Osteoblast (primary cell): ENCODE measurements at places on chromosomes 16 and 17. TPM values are rescaled to one million over a fixed set of nuclear protein-coding genes. Genes with fewer than 3 reads are reported as not detected.

The SMG6 gene
- 35.9 and 42.7 TPM in 2 replicates for total RNA-seq

The GAS2L2 gene
- not detected in 2 replicates for total RNA-seq

The SLC6A4 gene
- total RNA-seq, result 0.36 TPM in 1 of 2 replicates, not detected in the other

The CNTNAP4 gene
- total RNA-seq, result under 0.01 TPM in 2 replicates

The ACSM2A gene
- not detected in 2 replicates for total RNA-seq

The RNU2-1 gene
- not detected in 2 replicates for total RNA-seq

The GLIS2 gene
- total RNA-seq, result 5.0 and 5.4 TPM in 2 replicates

The TBCD gene
- total RNA-seq, result 28.0 and 29.0 TPM in 2 replicates

The TNP2 gene
- not detected in 2 replicates for total RNA-seq

The TBX6 gene
- total RNA-seq, result 0.29 and 0.36 TPM in 2 replicates

The NMT1 gene
- 51.8 and 66.6 TPM in 2 replicates for total RNA-seq

The KRT222 gene
- under 0.01 TPM in 2 replicates for total RNA-seq

The TNFRSF13B gene
- not detected in 2 replicates for total RNA-seq

The ANKRD40CL gene
- 0.36 TPM in 1 of 2 replicates, not detected in the other for total RNA-seq

The KRT15 gene
- total RNA-seq, result 0.59 and 0.72 TPM in 2 replicates

The TK2 gene
- total RNA-seq, result 73.5 and 81.3 TPM in 2 replicates

The BCAS3 gene
- total RNA-seq, result 31.5 and 32.7 TPM in 2 replicates

The SDR42E2 gene
- total RNA-seq, result not detected in 2 replicates

The PSMC3IP gene
- total RNA-seq, result 1.8 TPM in 2 replicates

The OR1A1 gene
- not detected in 2 replicates for total RNA-seq

The RGS11 gene
- 0.36 and 0.59 TPM in 2 replicates for total RNA-seq

The RPL38 gene
- total RNA-seq, result 470 and 728 TPM in 2 replicates

The SSTR5 gene
- not detected in 2 replicates for total RNA-seq

The RFFL gene
- total RNA-seq, result 15.2 and 15.6 TPM in 2 replicates

The CCDC144A gene
- 11.2 and 28.0 TPM in 2 replicates for total RNA-seq

The POLR2A gene
- total RNA-seq, result 95.9 and 101 TPM in 2 replicates

The MYLK3 gene
- total RNA-seq, result under 0.01 and 0.29 TPM in 2 replicates

The CTRL gene
- total RNA-seq, result 0.36 and 0.59 TPM in 2 replicates

The DPEP1 gene
- total RNA-seq, result 0.29 and 0.36 TPM in 2 replicates

The GPRC5C gene
- total RNA-seq, result 2.9 and 6.8 TPM in 2 replicates

The MYH13 gene
- not detected in 2 replicates for total RNA-seq

The STAT5A gene
- 35.5 and 38.6 TPM in 2 replicates for total RNA-seq

The SMIM5 gene
- under 0.01 TPM in 1 of 2 replicates, not detected in the other for total RNA-seq

The SYCE1L gene
- not detected in 2 replicates for total RNA-seq

The TBC1D3B gene
- total RNA-seq, result 0.36 and 0.88 TPM in 2 replicates

The KCNH4 gene
- total RNA-seq, result not detected in 2 replicates

The TADA2A gene
- total RNA-seq, result 18.6 and 21.4 TPM in 2 replicates

The KRTAP17-1 gene
- not detected in 2 replicates for total RNA-seq

The CTF1 gene
- 2.9 and 3.3 TPM in 2 replicates for total RNA-seq

The ASPHD1 gene
- 0.88 and 1.8 TPM in 2 replicates for total RNA-seq

The BORCS6 gene
- total RNA-seq, result 9.4 and 11.5 TPM in 2 replicates

The ZSCAN10 gene
- not detected in 2 replicates for total RNA-seq

The CDK5R1 gene
- total RNA-seq, result 0.59 and 0.72 TPM in 2 replicates

The FADS6 gene
- not detected in 2 replicates for total RNA-seq

The SCNN1B gene
- total RNA-seq, result not detected in 2 replicates

The HCRT gene
- total RNA-seq, result not detected in 2 replicates

The KCNJ12 gene
- under 0.01 and 0.29 TPM in 2 replicates for total RNA-seq
